ENCODE measurements at places on chromosomes 4 and X. TPM values are rescaled to one million over a fixed set of nuclear protein-coding genes. Genes with fewer than 3 reads are reported as not detected.

Gene KLF8
- total RNA-seq = 3.1 TPM

Gene ERVMER34-1
- total RNA-seq = 5.3 TPM

Gene CYP2U1
- 7.1 TPM for total RNA-seq

Gene ADGRA3
- total RNA-seq = 32.5 TPM

Measured in Right ventricle myocardium inferior (tissue), 1 donor.